ENCODE measurements at places on chromosomes 7 and 10.

DNA sequence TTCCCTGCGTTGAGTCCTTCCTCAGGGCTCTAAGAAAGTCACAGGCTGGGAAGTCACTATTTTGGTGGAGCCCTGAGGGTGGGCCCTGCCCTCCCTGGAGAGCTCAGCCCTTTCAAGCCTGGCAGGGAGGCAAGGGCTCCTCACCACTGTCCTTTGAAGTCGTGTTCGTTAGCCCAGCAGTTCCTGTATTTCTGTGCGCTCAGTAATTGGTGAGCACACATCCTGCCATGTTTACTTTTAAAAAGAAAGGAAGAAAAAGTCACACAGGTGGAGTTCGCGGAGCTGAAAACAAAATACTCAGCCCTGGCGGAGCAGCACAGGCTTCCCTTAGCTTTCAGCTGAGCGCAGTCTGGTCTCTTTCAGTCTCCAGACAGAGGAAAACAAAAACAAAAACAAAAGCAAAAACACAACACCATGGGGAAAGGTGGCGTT, 37.1 kb downstream of the PRKCQ start:
- no peak for DNase-seq

GRCh38 chr7:78638364-78638763, 815.1 kb downstream of the MAGI2 start:
- no peak for DNase-seq

- no peak for DNase-seq
These were observed 134.5 kb downstream of the TRIL start for GRCh38 chr7:28823582-28823981.

GRCh38 chr7:151107882-151108281, 21.6 kb downstream of the AGAP3 start:
- no peak for DNase-seq

DNA sequence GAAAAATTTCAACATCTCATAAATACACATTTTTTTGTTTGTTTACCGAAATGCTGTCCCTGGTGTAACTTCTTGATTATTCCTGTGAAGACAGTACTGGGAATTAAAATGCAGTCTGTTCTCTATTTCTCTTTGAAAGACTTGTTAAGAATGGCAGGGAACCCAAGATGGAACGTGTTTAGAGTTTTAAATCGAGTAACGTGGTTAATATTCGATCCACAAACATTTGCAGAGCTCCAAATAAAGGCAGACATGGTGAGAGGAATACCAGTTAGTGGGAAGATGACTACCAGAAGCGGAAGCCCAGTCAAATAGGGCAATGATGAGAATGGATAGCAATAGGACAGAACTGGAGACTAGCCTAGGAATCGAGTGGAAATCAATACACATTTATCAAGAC, 6.7 kb downstream of the PON3 start:
- no peak for DNase-seq

DNA sequence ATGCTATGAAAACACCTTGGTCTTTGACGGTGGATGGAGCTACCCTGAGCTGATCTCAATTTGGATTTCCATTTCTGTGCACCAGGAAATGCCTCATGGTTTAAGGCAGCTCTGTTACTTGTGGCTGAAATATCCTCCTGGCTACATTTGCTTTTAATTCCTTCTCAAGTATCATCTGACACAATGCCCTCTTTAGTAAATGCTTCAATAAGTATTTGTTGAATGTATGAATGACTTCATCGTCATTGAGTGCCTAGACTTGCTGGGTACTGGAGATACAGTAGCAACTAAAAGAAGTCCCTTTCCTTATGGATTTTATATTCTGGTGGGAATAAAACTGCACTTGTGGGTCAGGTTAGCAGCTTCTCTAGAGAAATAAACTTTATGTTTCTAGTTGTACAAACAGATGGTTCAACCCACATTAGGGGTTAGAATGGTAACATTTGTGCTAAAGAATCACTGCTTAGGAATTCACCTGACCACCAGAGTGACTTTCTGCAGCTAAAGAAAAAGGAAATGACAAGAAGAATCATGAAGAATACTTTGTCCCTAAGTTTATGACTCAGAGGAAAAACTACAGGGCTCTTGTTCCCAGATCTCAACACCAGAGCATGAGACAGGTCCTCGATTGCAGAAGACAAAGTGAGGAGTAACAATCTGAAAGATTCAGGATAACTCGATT, 21.8 kb upstream of the SMNDC1 start:
- no peak for DNase-seq

DNA sequence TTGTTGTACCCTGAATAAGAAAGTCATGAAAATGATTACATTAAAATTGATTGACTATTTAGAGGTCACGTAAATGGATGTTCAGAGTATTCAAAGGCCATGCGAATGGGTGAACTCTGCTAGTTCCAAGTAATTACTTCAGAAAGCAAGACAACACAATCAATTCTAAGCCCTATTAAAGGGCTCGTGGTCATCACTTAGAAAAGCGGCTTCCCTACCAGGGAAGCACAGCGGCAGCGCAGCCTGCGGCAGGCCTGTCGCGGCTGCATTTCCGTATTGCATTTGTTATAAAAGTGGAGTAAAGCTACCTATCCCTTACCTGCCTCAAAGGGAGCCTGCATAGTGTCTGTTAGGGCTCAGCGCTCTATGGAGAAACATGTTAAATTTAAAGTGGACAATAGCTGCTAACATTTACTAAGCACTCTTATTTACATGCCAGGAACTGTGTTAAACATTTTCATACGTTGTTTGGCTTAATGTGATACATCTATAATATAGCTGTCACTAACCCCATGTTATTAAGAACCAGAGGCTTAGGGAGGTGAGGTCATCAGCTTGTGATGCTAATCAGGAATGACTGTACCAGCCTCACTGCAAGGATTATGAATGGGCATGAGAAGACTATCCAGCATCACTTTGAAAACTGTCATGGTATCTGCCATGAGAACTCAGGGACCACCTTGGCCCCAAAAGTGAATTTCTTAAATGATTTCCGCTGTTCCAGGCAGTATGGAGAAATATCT, 187.5 kb downstream of the CELF2 start:
- no peak for DNase-seq
